Stimulated activated CD4-positive, alpha-beta T cell treated with anti-CD3 and anti-CD28 coated beads, Interleukin-15, amount 100 ng/mL, for 1 hour (primary cell): ENCODE measurements at places on chromosomes 7 and 10.

DNA sequence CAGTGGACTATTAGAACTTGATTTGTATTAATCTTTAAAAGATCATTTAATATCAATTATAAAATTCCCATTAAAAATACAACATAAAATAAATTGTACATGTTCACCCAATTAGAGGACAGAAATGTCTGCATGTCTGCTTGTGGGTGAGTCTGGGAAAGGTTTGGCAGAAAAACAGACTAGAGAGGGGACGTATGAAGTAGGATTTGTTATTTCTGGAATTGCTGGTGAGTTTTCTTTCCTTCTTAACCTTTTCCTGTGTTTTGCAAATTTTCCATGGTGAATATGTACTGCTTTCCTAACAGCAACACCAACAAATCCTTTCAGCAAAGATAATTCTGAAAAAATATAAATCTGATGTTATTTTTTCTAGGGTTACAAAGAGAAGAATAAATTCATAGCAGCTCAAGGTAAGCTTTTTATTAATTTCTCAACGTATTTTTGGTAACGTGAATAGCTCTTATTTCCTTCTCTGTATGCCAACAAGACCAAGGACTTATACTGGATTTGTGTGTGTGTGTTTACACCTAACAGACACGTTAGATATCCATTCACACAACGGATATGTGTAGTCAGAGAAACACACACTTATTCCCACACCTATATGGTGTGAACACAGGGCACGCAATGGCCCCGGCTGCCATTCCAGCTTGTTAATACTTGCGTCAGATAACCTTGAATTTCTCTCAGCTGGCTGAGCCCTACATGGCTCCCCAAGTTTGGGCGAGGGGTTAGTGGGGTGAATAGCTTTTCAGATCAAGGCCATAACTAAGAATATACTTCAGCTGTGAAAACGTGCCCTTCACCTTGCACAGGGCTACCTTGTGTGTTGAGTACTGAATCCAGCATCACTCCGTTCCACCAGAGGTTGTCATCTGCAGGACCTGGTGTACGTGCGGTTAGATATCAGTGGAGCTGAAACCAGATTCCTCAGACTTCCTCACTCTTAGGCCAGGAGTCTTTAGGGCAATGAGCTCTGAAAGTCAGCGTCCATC, 64.6 kb downstream of the MKI67 start:
- no peak for DNase-seq

DNA sequence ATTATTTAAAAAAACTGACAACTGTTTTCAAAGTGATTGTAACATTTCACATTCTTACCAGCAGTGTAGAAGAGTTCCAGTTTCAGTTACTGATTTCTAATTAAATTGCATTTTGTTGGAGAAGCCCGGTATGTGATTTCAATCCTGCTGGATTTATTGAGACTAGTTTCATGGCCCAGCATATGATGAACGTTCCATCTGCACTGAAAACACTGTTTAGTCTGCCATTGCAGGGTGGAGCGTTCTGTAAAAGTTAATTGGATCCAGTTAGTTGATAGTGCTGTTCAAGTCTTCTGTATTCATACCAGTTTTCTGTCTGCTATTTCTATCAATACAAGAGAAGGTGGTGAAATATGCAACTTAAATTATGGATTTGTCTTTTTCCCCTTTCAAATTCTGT, 37.3 kb upstream of the CCNY start:
- no peak for DNase-seq

- DNase-seq = no peak
Observed at GRCh38 chr7:32164341-32164996, 94.3 kb upstream of the PDE1C start.

DNA sequence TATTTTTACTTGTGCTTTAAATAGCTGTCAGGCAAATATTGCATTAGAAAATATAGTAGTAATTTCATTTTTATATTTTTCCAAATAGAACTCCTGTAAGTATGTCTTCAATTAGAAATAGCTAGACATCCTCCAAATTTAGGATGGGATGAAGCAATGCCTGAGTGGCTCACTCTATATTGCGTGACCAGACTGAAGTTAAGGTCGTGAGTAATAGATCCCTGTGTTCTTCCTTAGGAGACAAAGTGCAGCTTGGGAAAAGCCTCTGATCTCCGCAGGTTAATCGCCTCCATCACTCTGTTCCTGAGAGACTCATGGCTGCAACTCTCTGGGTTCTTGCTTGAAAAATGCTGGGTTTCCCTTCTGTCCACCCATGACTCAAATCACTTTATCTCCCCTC, 484.8 kb upstream of the ANKRD30A start:
- DNase-seq = no peak

- DNase-seq = no peak
Observed at GRCh38 chr7:1695800-1696454, 25.9 kb downstream of the ELFN1 start.

DNA sequence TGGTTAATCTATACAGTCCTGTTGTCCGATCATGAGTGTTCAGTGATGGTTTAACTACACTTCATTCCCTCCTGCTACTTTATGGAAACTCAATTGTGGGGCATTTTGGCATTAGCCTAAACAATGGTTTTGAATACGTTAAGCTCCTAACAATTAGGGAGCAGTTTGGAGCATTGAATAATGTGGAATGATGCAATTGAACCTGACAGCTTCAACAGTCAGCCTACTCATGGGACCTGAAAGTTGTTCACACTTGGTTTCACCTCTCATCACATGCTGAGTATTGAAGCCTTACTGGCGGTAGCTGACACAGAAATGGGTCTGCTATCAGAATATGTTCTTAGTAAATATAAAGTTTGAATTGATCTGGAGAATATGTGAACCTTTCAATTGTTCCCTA, 186.1 kb downstream of the MLLT10 start:
- DNase-seq = no peak

GRCh38 chr10:51001587-51001986, 72.7 kb upstream of the PRKG1 start:
- no peak for DNase-seq

DNA sequence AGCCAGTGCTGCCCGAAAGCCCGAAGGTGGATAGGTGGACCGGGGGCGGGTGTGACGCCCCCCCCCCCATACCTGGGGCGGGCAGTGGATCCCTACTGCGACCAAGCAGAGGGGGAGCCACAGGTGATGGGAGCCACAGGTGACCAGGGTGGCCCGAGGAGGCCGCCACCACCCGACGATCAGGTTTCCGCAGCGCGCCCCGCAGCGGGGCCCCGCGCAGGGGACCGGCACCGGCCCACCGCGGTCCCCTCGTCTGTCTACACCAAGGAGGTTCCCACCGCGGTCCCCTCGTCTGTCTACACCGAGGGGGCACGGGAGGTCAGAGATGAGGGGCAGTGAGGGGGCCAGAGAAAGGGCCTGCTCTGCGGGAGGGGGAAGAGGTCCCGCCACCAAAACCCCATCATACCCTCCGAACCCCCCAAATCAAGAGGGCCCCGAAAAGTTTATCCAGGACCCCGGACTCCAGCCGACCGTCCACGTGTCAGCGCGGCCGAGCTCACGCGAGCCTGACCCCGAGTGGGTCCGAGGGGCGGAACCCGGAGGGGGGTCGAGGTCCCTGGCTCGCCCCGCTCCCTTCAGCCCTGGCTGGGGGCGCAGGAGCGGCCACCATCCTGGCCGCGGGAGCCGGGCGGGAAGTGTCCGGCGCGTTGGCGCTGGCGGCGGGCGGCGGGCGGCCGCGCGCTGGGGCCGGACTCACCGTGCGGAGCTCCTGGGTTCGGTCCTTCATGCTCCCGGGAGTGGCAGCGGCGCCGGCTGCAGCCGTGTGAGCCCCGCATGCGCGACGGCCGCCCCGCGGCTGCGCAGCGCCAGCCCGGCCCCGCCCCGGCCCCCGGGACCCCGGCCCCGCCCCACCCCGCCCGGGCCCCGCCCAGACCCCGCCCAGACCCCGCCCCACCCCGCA, at the start of gene STX1A:
STX1A (minus strand) TSS at position 765 of the 901 bp plus-strand sequence; CDS start at position 727, 38 bp downstream.
- peak; percentile 65 for DNase-seq

DNA sequence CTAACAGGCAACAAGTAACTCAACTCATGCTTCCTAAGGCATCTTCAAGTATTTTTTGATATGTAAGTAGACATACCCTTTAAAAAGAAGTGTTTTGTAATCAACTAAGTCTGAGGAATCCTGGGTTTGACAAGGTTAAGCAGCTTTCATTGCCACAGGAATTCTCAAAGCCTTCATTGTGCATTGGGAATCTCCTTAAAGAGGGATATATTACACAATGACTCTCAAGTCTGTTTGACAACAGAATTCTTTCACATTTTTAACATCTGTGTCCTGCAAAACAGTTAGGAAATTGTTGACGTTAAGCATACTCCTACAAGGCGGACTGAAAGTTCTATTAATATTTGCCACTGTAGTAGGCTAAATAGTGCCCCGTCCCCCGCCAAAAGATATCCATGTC, 71.4 kb downstream of the SGMS1 start:
- no peak for DNase-seq

DNA sequence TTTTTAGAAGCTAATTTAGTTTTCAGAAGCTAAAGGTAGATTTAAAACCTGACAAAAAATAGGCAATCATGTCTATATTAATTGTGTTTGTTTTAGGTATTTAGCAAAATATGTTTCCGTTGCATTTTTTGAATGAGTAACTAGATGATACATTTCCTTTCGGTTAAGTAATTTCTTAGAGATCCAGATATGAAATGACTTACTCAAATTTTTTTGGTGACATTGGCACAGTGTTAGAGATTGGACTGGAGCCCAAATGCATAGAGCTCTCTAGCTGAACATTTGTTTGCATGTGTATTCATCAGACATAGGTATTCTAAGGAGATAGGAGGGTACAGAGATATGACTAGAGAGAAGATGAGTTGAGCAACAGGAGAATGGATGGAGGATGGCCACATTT, 1.9 kb downstream of the BUB3 start:
- no peak for DNase-seq

- DNase-seq = no peak
Observed at GRCh38 chr10:112229096-112229495, 45.5 kb upstream of the GPAM start.

GRCh38 chr7:67550801-67551436, 554.3 kb downstream of the TYW1 start:
- DNase-seq = no peak

DNA sequence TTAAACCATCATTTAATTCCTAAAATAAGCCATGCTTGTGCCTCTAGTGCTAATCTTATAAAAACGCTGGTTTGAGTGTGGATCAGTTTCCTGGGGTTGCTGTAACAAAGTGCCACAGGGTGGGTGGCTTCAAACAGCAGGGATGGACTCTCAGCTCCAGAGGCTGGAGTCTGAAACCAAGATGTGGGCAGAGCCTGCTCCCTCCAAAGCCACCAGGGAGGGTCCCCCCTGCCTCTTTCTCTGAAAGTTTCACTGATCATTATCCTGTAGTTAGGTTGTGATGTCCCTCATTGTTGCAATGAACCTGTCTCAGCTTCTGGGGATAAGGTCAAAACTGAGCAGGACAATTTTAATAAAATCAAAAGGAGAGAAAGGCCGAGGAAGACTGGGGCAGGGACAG, 251.9 kb upstream of the TCERG1L start:
- DNase-seq = no peak

- no peak for DNase-seq
Observed at GRCh38 chr10:10477844-10478243, 539.8 kb upstream of the CELF2 start.

- no peak for DNase-seq
Observed at GRCh38 chr10:37952043-37952755, 24.2 kb downstream of the ZNF25 start.

GRCh38 chr10:37436357-37436756, 311.0 kb downstream of the ANKRD30A start:
- DNase-seq = no peak

- no peak for DNase-seq
Observed at GRCh38 chr7:122438492-122438891, 133.9 kb upstream of the FEZF1 start.

GRCh38 chr7:32935558-32935957, 21.7 kb upstream of the FKBP9 start:
- DNase-seq = no peak

- no peak for DNase-seq
Observed at GRCh38 chr7:881441-882234, 5.3 kb downstream of the GET4 start.

DNA sequence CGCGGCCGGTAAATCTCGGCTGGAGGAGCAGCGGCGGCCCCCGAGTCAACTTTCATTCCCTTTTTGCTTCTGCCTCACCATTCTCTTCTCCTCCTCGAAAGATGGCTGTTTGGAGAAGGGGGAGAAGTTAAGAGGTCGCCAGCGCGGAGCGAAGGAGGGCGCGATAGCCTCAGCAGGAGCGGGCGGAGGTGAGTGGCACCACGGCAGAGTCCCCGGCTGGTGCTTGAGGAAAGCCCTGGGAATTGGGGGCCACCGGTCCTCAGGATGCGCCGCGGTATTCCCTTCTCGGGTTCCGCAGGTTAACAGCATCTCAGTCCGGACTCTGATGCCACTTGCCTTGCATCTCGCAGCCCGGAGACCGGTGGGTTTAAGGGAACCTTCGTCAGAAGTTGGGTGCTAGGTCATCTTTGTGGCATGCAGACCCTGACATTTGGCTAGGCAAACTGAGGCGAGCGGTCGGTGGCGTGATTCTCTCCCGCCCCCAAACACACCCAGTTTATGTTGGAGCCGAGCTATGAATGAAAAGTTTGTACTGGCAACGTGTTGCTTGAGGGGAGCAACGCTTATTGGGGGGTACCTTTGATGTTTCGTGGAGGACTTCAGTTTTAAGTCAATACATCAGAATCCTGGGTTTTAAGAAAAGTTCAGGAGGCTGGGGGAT, 59.5 kb upstream of the PRPS1L1 start:
- DNase-seq = no peak

DNA sequence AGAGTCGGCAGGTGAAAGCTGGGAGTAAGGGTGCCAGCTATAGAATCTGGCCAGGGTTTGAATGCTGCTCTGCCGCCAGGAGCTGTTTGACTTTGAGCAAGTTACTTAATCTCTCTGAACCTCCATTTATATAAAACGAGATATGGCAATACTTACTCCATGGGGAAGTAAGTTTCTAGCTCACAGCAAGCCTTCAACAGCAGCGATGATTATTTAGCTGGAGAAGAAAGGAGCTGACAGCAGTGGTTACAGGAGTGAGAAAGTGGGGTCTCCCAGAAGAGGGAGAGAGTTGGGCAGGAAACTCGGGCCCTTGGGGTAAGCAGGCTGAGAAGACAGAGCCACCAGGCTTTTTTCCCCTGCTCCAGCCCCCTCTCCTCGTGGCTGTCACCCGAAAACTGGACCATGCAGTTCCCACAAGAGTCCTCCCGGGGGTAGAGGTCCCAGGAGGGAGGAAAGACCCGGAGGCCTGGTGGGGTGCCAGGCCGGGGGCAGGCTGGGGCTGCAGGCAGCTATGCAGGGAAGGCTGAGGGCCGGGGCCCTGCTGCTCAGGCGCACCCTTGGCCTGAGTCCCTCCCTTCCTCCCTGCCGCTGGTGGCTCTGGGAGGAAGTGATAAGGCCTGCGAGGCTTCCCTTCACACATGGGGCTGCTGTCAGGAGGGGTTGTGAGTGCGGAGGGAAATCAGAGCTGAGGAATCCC, 3.5 kb downstream of the NOS3 start:
- no peak for DNase-seq
